ENCODE measurements at places on chromosomes 12 and 14.

DNA sequence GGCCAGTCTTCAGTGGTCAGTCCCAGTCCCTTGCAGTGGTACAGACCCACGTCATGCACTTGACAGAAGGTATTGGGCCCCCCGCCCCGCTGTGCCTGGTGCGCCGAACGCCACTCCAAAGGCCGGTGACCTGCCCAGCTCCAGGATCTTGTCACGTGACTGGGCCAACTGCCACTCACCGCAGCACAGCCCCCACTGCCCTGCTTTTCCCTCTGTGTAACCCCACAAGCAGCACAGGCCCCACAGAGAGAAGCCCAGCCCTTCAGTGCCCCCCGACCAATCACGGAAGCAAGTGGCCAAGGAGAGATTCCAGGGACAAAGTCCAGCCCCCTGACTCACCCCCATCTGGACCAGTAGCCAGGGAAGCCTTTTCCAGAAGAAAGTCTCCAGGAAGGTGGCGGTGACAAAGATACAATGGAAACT, 498 bp downstream of the GPR132 start:
- no peak for DNase-seq

- no peak for DNase-seq
Measured at GRCh38 chr12:105321125-105321524, 9.4 kb upstream of the C12orf75 start.

- DNase-seq = no peak
Measured at GRCh38 chr12:7959701-7960121, 23.7 kb upstream of the SLC2A3 start.

- no peak for DNase-seq
Measured at GRCh38 chr12:2284321-2284813, 231.6 kb downstream of the CACNA1C start.

- DNase-seq = no peak
Measured at GRCh38 chr14:20632831-20633691, 8.4 kb downstream of the OR6S1 start.

DNA sequence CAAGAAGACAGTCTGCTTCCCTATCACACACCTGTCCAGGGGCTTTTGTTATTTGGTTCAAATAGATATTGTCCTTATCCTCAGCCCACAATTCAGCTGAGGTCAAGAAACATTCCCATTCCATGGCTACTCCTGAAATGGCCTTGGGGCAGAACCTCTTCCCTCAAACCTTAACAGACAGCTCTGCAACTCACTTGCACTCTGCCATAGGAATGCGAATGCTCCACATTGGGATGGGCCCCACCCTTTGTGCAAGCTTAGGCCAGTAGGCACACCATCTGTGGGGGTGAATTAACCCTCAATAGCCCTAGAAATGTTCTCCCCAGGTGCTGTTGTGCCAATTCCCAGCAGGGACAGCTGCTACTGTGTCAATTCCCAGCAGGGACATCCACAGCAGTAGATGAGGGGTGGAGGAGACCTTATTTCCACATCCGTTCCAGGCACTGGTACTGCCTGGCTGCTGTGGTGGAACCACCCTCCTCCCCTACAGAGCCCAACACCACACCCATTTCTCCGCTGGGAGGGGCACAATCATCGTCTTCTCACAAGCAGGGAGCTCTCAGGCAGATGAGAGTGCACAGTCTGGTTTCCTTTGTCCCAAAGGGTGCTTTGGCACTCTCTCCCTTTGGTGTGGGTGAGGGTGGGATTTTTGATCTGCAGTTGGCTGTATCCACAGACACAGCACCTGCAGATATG, 42.3 kb upstream of the GLIPR1 start:
- DNase-seq = no peak

DNA sequence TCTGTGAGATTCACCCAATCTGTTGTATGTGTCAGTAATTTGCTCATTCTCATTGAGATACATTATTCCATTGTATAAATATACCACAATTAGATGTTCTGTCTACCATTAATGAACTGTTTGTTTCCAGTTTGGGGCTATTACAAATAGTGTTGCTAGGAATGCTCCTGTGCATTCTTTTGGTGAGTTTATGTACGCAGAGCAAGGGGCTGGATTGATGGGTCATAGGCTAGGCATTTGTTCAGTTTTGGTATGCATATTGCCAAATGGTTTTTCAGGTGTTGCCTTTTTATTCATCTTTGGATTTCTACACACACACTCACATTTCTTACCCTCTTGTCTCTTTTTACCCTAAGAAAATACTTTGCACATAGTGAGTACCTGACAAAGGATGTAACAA, 93.4 kb downstream of the GPATCH2L start:
- no peak for DNase-seq

DNA sequence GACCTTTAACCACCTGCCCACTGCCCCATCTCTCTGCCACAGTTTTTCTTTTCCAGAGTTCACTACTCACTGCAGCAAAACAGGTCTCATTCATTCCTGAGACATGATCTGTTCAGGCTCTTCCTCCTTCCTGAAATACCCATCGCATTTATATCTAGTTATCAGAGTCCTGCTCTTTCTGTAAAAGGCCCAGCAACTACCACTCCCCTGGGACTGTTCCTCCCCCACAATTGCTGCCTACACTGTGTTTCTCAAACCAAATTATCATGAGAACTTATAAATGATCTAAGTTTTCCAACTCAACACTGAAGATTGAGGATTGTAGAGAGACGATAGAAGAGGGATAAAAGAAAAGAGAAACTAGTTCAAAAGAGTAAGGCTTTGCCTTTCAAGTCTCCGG, 40.8 kb upstream of the EPS8 start:
- DNase-seq = no peak

DNA sequence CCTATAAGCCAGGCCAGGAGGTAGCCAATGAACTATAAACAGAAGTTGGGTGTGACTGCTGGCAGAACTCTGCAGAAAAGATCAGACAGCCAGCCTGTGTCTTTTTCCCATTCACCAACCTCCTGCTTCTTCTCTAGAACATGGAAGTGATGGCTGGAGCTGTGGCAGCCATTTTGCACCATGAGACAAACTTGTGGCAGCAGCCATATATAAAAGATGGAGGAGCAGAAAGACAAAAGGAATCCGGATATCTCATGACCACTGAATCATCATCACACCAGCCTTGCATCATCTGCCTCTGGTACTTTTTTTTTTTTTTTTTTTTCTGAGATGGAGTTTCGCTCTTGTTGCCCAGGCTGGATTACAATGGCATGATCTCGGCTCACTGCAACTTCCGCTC, 8.7 kb downstream of the BEGAIN start:
- DNase-seq = no peak

DNA sequence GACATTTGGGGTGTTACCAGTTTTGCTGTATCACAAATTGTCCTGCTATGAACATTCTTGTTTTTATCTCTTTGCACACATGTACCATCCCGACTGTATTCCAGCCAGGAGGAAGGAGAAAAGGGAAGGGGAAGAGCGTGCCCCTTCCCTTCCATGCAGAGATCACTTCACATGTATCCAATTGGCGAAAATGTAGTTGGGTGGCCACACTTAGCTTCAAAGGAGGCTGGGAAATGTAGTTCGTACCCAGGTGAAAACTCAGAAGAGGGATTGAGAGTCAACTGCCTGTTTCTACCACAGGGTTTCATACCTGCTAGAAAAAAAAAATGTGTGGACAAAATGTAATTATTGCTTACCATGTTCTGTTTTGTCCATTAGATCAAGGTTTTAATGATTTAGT, 189.1 kb upstream of the PELI2 start:
- DNase-seq = no peak

GRCh38 chr14:96243785-96244184, 12.2 kb upstream of the BDKRB1 start:
- no peak for DNase-seq

- DNase-seq = no peak
Measured at GRCh38 chr12:29253906-29254625, 105.0 kb downstream of the FAR2 start.

DNA sequence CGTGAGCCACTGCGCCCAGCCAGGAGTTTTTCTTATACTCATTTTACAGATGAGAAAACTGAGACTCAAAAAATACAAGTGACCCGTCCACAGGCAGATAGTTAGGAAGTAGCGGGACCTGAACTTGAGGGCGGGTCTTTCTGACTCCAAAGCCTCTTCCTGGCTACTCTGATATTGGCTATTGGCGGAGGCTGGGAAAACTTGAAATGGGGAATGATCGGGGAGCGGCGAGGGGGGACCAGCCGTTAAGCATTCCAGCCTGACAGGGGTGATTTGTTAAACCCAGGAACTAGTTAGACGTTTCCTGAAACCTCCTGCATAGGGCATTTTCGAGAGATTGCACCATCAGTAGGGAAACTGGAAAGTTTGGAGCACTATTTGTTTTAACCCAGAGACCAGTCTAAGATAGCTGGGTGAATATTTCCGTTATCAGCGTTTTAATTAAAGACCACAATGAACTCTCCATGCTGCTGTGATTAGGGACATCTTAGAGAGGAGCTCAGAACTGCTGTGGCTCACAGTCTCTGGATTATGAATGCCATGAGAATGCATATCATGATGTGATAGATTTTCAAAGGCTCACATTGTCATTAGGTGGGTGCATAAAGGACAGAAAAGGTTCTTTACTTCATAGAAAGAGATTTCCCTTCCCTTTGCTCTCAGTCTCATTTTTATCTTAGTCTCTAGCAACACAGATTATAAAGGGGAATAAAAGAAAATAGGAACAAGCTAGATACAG, 2.5 kb downstream of the NR1H4 start:
- DNase-seq = no peak

- no peak for DNase-seq
Measured at GRCh38 chr12:93136253-93137055, 207.4 kb upstream of the EEA1 start.

DNA sequence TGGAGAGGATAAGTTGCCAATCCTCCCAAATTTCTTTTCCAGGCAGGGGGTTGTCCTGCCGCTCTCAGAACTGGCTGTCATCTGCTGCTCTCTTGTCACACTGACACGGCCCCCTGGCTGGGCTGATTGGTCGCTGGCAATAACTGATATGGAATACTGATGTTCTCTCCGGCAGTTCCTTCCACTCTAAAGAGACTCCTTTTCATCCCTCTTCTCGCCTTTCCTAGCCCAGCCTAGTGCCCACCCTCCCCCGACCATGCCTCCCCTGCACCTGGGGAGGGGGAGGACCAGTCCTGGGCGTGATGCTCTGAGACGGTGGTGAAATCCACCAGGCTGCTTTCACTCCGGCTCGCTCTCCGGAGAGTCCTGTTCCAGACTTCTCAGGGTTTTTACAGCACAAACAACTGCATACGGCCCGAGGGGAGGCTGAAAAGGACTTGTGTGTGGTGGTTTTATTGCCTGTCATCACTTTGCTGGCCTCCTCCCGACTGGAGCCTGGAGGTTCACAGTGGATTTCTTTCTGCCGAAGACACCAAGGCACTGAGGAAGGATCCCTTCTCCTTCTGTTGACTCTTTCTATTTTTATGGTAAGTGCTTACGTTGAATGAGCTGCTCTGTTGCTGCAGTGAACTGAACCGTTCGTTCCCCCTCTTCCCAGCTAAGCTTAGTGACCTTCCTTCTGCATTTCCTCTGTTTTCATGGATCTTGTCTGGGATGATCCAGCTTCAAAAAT, at the start of gene ANO4:
Gene ANO4 (plus strand): TSS at position 336 of the 733 bp plus-strand sequence. CDS start 107,010 bp downstream, outside the sequence.
- DNase-seq = no peak

- DNase-seq = no peak
Measured at GRCh38 chr14:36944307-36945010, 227.9 kb downstream of the SLC25A21 start.

DNA sequence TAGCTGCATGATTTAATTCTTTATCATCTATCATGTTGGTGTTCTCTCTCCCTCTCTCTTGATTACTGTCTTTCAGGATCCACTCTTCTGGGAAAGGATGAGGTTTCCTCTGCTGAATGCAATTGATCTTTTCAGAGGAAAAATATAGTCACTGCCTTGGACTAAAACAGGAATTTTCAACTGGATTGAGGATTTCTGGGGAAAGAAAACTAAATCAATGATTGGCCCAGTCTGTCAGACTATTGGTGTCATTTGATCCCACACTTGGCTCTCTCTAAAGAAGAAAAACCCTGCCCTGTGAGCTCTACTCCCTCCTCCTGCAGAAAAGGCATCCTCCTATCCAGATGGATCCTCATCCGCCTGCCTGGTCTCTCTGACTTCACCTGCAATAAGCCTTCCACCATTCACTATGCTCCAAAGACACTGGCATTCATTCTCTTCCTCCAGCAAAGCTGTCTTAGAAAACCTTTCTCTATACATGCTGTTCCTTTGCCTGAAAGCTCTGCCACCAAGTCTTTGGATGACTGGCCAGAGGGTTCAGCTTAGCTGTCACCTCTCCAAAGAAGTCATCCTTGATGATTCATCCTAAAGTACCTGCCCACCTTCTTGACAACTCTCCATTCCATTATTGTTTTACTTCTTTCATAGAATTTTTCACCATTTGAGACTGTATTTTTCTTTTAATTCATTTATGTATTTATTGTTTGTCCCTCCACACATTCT, 127.7 kb upstream of the CAND1 start:
- DNase-seq = no peak

- no peak for DNase-seq
Measured at GRCh38 chr12:104703372-104703771, 246.6 kb downstream of the CHST11 start.

DNA sequence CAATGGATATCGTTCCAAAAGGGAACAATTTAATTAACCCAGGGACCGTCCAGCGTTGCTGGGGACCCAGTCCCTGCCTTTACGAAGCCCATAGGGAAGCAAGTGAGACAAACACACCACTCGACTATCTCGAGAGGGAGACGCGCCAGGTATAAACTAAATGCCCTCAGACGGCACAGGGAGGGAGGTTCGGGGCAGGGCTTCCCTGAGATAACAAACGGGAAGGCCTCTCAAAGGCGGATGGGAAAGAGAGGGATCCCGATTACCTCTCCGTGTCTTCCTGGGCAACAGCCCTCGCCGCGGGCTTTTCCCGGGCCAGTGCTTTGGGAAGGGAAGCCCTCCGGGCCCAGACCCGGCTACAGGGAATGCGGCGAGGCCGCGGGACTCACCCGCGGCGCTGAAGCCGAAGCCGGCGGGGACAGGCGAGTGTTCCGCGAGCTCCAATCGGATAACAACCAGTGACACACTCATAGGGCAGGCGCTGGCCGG, 390 bp downstream of the BRAP start:
- DNase-seq = no peak

- DNase-seq = no peak
Measured at GRCh38 chr12:51520576-51521325, 70.3 kb upstream of the SCN8A start.

GRCh38 chr14:22978981-22979671, 3.2 kb downstream of the AJUBA start:
- no peak for DNase-seq

DNA sequence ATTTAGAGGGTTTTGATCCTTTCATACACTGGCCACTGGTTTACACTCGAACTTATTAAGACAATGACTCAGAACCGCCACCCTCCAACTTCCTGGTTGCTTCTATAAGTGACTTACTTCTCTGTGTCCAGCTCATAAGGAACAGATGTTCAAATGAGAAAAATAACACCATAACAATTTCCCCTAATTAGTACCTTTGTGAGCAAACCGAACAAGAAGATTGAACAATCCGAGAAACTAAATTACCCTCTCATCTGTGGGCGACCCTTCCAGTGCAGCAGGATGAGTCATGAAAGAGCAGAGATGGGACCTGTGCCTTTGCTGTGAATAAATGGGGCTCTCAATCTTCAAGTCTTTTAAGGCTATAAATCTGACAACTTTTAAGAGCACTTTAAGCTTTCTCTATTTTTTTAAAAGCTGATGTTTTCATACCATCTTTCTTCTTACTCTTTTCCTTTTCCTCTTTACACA, 146.8 kb upstream of the RASSF8 start:
- peak; percentile 64 for DNase-seq

- DNase-seq = no peak
Measured at GRCh38 chr14:98897605-98898309, 374.2 kb downstream of the BCL11B start.
